ENCODE measurements at places on chromosomes 7 and 10.

- DNase-seq = no peak
Measured at GRCh38 chr7:140390466-140391190, 7.7 kb downstream of the SLC37A3 start.

GRCh38 chr7:120842121-120842621 lies 15.8 kb downstream of the TSPAN12 start:
- DNase-seq = no peak

- DNase-seq = no peak
Measured at GRCh38 chr10:125756853-125757487, 18.7 kb downstream of the MMP21 start.

GRCh38 chr7:8232999-8233847 lies 28.7 kb downstream of the ICA1 start:
- no peak for DNase-seq

DNA sequence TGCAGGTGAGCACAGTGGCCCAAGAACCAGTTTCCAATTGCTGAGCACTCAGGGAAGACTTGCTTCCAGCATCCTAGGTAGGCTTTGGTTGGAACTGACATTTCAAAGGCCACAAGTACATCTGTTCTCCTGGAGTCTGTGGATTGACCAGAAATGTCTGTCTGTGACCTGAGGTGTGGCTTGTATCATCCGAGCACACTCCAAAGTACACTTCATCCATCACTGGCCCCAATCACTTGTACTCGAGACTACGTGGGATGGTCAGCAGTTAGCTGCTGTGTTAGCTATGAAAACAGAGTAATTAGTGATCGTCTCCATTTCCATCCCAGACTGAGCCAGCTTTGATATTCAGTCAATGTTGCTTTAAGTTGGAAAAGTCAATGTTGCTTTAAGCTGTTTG lies 45.0 kb downstream of the MKI67 start:
- DNase-seq = no peak

DNA sequence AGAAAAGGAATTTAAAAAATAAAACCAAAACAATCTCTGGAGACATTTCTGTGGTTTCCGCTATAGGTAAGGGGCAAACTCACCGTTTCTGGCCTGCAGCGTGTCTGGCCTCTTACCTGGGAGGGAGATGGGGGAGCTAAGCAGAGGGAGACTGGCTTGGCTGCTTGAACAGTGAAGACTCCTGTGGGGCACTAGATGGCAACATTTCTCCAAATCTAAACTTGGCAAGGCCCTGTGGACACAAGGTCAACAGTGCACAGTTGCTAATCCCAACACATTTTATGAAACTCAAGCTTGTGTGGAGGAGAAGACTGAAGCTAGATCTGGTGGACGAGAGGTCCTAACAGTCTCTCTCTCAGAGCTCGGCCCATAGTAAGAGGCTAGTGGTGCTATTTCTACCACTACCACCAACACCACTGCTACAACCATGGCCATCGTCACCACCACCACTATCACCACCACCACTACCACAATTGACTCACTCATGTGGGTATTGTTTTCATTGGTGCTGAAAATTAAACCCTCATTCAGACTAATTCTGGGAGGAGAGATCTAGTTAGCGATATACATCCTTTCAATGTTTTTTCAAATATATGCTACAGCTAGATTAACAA lies 28.4 kb upstream of the CDHR3 start:
- DNase-seq = no peak

Data from activated CD4-positive, alpha-beta T cell treated with anti-CD3 and anti-CD28 coated beads, Interleukin-2, amount 50 U/mL, for 4 hours (primary cell).